NCI-H446 (cell line): ENCODE measurements at places on chromosomes 11 and 22.
A peak's percentile ranks its signal among the peaks of the same experiment; 100 is the strongest.

- DNase-seq, result no peak
Observed at GRCh38 chr11:79087238-79087960, 353.4 kb downstream of the TENM4 start.

GRCh38 chr22:36330655-36331305 is 57.0 kb downstream of the MYH9 start:
- no peak for DNase-seq

DNA sequence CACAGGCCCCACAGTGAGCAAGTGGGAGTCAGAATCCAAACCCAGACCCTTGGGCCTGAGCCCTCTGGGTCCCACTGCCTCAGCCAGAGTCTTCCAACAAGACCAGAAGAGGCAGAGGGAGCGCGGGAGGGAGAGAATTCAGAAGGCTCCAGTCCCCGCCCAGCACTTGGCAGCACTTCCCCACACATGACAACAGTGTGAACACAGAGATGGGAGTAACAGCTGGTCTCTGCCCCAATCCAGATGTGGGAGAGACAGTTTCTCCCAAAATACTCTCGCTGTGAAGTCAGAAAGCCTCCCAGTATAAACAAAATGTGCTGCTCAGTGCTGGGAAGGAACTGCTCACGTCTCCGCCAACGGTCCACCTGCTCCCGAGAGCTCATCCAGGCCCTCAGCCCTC is 219.9 kb downstream of the MN1 start:
- DNase-seq, result no peak

GRCh38 chr11:26842478-26843282 is 120.8 kb upstream of the SLC5A12 start:
- no peak for DNase-seq

- no peak for DNase-seq
Observed at GRCh38 chr11:122681070-122681469, 25.5 kb downstream of the UBASH3B start.

DNA sequence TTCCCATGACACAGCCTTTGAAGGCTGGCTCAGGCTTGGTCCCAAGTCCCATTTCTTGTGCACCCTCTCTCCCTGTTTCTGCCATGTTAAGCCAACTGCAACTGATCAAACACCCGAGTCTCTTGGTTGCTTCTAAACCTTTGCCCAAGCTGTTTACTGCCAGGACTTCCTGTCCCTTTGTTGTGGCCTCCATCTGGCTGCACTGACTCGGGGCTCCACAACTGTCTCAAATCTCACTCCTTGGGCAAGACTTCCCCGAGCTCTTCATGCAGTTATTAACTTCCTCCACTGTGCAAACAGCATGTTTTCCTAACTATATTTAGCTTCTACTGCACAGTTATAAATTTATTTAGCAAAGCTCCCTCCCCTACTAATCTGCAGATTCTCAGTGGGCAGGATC is 4.3 kb downstream of the VPREB1 start:
- no peak for DNase-seq

GRCh38 chr11:26048271-26048670 is 283.7 kb upstream of the ANO3 start:
- DNase-seq, result no peak

DNA sequence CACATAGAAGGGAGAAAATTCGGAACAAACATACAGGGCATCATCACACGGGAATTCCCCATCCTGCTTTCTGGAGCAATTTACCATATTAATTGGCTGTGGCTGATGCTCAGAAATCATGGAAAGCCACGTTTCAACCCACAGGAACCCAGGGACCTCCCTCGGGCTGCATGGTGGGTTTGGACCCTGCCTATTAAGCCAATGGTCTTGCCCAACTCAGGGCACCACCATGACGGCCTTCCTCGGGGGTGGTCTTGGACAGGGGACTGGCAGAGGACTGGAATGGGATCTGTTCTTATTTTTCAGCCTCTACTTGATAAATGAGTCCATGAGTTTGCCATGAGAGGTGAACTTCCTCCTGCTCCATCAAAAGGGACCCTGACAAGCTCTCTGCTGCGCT is 374.0 kb downstream of the SHANK2 start:
- DNase-seq, result no peak

GRCh38 chr11:207863-208180 is 314 bp downstream of the RIC8A start:
- no peak for DNase-seq

- no peak for DNase-seq
Observed at GRCh38 chr11:94305146-94305545, 766 bp downstream of the IZUMO1R start.

DNA sequence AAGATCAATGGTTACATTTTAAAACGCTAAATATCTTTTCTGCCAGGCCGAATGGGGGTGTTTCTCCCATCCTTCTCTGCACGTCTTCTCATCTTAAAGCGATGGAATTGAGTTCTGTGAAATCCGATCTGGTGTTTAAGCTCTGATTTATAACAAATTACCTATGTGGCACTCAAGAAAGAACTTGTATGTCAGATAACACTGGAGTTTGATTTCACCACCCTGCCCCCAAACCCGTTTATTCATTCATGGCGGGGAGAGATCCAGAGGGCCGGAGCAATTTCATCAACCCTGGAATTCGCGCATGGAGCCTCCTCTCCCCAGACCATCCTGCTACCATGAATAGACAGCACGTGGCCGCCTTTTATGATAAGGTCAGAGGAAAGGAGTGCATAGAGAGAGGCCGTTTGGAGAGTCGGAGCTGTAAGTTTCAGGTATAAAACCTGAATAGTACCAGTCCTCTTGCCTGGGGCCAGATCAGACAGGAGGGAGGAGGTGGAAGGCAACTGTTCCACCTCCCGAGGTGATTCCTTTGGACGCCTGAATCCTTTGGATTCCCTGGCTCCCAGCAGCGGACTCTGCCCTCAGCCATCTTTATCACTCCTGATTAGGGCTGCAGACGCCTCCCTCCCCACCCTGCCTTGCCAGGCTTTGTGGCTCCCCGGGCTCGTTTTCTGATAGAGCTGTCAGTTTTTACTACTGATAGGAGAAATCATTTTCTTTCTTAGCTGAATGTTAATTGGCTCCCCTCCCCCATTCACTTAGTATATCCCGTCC is 27.3 kb upstream of the NFAM1 start:
- DNase-seq, result no peak

- no peak for DNase-seq
Observed at GRCh38 chr11:40647295-40647694, 812.2 kb downstream of the LRRC4C start.

- peak; percentile 51 for DNase-seq
Observed at GRCh38 chr22:36781656-36782627, 6.0 kb upstream of the IFT27 start.

GRCh38 chr11:45535033-45535432 is 130.4 kb downstream of the CHST1 start:
- no peak for DNase-seq

- DNase-seq, result no peak
Observed at GRCh38 chr11:67280788-67281551, 8.1 kb upstream of the ANKRD13D start.

DNA sequence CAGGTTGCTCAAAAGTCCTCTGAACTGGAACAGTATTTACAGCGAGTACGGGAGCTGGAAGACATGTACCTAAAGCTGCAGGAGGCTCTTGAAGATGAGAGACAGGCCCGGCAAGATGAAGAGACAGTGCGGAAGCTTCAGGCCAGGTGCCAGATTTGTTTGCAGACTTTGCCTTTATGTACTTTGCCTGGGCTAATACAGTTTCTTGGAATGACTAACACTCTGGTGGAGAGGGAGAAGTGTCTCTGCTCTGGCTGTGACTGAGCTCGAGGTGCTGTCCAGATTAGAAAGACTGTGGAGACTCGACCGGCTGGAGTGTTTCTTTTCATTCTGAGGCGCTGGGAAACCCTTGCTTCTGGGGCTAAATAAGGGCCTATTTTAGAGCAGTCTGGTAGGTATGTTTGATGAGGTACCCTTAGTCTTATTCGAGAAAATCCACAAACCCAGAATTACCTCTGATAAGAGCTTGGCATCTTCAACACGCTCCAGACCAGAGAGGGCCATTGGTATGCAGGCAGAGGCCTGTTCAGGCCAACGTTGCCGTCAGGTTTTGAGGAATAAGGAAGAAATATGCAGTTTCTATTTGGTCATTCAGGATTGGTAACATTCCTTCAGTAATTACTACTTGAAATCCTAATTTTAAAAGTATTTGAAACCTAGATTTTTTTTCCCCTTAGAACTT is 76.5 kb downstream of the SWAP70 start:
- DNase-seq, result no peak

GRCh38 chr11:20458905-20459632 is 71.6 kb downstream of the PRMT3 start:
- no peak for DNase-seq

GRCh38 chr22:36201630-36202319 is at the start of gene APOL4:
APOL4 (minus strand) TSS chr22:36201809; CDS start chr22:36201734, 75 bp downstream.
- peak; percentile 80 for DNase-seq

- no peak for DNase-seq
Observed at GRCh38 chr11:100753172-100753543, 66.1 kb downstream of the ARHGAP42 start.

GRCh38 chr11:75635066-75635862 is 33.6 kb downstream of the MAP6 start:
- DNase-seq, result peak; percentile 99

DNA sequence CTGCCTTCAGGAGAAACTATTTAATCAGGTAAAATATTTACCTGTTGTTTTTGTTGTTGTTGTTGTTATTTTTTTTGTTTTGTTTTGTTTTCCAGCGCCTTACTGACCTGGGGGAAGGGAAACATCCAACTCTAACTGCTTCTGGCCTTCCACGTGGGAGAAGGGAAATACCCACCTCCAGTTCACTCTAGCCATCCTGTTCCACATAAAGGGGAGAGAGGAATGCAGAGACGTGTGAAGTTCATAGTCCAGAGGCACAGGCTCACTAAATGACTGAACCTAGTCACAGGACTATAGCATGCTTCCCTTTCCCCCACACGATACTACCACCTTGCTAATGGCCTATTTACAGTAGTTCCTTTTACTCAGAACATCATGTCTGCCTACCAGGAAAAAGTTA is 72.4 kb upstream of the VSTM5 start:
- DNase-seq, result no peak

GRCh38 chr11:708511-708910 is 2.5 kb downstream of the EPS8L2 start:
- no peak for DNase-seq

DNA sequence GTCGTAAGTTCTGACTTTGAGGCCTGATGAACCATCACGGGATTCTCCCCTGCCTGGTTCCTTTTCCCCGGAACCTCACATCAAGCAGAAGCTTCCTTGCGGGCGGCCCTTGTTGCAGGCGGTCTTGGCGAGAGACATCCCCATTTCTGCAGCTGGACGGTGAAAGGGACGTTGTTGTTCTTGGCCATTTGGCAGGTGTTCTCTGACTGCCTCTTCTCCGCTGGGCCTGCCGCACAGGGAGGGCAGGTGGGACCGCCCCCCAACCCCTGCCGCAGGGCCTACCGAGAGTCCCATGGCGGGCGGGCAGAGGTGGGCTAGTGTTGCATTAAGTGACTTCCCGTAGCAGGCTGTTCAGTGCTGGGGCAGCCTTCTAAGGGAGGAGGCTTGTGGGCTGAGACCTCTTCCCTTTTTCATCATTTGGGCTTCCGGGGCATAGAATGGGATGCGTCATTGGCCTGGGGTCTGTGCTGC is 26.9 kb upstream of the GRAMD4 start:
- DNase-seq, result no peak

GRCh38 chr11:70230840-70231710 is 28.0 kb downstream of the FADD start:
- DNase-seq, result no peak

DNA sequence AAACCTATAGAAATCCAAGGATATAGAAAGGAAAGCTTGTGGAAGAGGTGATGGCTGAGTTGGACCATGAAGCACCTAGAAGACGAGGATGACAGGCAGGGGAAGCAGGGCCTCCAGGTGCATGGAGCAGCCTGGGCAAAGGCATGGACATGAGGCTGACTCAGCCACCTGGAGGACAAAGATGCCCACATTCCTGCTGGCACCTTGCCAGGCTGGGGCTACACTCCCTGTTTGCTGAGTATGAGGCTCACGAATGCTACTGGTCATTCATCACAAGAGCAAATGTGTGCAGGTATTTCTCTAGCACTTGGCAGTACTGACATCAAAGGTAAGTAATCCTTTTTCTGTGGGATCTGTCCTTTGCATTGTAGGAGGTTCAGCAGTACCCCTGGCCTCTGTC is 7.1 kb upstream of the SCGB2A1 start:
- no peak for DNase-seq

DNA sequence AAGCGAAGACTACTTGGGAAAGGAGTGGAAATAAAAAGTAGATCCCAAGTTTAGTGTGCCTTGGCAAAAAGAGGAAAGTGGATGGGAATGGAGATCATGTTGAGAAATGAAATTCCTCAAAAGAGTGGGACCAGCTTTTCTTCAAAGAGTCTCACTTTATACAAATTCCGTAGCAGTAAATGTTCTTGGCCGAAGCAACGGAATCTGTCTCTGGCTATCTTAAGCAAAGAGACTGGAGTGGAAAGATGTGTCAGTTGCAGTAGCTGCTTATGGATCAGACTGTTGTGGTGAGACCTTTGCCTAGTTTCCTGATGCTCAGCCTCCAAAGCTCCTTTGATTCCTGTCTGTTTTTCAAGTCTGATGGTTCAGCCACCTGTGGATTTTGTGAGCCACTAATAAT is 73.6 kb downstream of the CSTPP1 start:
- no peak for DNase-seq

DNA sequence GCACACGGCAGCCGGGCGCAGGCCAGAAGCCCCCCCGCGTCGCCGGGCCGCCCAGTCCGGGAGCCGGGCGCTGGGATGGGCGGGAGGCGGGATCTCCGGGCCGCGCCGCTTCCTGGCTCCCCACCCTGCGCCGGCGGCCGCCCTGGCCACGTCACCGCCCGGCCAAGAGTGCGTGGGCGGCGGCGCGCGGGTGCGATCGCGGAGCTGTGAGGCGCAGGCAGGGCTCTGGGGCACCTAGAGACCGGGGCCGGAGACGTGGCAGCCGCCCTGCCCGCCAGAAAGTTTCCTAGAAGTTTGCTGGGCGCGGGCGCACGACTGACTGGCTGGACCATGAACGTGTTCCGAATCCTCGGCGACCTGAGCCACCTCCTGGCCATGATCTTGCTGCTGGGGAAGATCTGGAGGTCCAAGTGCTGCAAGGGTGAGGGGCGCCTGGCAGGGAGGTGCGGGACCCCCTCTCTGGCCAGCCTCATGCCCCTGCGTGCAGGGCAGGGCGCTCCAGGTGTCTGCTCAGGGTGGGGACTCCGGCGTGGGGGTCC is at the start of gene KDELR3:
KDELR3 (plus strand) TSS at position 193 of the 539 bp plus-strand sequence; CDS start at position 331, 138 bp downstream.
- DNase-seq, result no peak

- no peak for DNase-seq
Observed at GRCh38 chr11:76568139-76568538, 102.4 kb downstream of the LRRC32 start.

- no peak for DNase-seq
Observed at GRCh38 chr11:87719326-87720073, 455.7 kb downstream of the RAB38 start.

- no peak for DNase-seq
Observed at GRCh38 chr11:8459711-8460399, 134.2 kb downstream of the STK33 start.
